ENCODE measurements at places on chromosomes 3 and 15. TPM values are rescaled to one million over a fixed set of nuclear protein-coding genes. Genes with fewer than 3 reads are reported as not detected.

Gene SLC28A1
- total RNA-seq, result not detected

Gene CLCN2
- 1.5 TPM for total RNA-seq

Gene LAMB2
- total RNA-seq, result 580 TPM

Gene CFAP100
- total RNA-seq, result not detected

Gene PLA2G4D
- total RNA-seq, result not detected

Data from lung microvascular endothelial cell (primary cell).